ENCODE measurements at places on chromosomes 6 and 20.

DNA sequence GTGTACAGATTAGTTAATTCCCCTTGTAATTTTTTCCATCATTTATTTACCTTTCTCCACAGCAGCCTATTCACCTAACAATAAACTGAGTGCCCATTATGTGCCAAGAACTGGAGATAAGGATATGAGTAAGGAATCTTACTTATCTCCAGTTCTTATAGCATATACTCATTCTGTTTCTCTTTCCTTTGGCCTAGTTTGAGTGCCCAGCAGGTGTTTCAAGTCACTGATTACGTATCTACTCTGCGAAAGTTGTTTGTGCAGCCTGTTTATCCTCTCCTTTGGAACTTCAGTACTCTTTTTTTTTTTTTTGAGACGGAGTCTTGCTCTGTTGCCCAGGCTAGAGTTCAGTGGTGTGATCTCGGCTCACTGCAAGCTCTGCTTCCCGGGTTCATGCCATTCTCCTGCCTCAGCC lies 17.3 kb upstream of the POU5F1 start:
- DNase-seq = no peak

DNA sequence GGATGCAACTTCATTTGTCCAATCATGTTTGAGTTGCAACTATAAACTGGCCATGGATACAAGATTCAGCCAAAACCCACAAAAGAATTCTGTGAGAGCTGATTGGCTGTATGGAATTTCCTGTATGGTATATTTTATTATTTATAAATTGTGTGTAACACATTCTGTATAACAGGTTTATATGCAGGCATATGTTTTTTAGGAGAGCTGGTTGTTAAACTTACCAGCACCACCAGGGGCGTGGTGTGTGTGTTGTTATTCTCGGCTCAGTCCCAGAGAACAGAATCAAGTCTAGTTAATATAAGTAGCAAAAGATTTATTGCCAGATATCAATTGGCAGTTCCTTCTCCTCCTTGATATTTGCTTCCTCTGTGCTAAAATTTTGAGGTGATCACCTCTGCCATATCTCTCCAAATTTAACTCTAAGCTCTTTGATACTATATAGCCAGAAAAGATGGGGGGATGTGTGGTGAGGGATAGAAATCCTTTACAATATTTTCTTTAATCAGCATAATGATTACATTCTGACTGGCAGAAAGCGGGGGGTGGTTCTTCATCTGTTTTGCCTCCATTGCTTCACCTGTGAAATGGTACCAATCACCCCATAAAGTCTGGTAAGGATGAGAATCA lies 22.9 kb downstream of the CNBD2 start:
- peak; percentile 32 for DNase-seq

DNA sequence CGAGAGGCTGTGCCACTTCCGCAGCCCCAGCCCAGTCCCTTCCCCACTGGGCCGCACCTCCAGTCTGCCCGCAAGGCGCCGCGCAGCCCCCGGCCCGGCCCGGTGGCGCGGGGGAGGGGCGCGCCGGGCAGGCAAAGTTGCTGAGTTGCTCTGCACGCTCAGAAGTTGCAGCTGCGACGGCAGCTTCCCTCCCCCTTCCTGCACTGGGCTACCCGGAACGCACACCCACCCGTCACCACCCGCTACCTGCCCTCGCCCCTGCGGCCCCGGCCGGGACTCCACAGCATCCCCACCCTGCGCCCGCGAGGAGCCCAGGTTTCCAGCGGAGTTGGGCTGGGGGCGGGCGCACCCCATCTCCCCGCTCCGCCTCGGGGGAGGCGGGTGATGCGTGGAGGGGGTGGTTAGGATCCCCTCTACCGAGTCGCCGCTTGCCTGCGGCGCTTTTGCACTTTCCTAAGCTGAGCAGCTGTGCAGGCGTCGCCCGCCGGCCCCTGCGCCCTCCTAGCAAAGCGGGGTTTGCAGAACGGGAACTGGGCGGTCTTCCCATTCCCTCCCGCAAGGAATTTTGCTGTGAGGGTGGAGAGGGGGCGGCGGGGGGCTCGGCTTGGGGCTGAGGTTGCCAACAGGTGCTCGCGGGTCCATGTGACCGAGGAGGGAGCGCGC lies 55.9 kb upstream of the RREB1 start:
- DNase-seq = peak; percentile 19

DNA sequence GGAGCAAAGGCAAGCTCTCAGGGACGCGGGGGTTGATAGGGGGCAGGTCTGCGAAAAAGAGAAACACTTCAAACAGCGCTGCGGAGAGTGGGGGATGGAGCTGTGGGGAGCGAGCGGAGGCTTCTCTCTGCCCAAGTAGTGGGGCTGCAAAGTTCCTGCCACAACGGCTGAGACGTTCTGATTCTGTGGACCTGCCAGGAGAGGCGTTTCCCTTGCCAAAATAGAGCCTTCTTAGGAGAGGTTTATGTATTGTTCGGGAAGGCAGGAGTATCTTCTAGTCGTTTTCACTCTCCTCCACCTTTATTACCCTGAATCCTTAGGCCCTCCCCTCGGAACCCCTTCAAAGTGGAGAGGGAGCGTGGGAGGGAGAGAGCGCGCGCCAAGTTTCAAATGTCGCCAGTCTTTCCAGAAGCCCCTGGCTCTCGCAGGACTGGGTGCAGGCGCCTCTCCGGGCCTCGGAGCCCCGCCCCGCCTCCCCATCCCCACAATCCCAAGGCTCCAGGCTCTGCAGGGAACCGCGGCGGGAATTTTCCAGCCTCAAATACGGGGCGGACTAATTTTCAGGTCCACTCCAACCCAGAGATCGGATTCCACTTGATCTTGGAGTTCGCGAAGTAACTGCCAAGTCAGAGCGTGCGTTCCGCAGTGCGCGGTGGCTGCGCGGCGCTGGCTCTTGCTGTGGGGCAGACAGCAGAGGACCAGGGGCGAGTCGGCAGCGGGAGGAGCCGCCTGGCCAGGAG lies 10.0 kb upstream of the POU3F2 start:
- DNase-seq = no peak

- no peak for DNase-seq
Observed at GRCh38 chr20:1952737-1953530, 40.9 kb downstream of the PDYN start.

- peak; percentile 31 for DNase-seq
Observed at GRCh38 chr6:39819676-39820075, 27.5 kb downstream of the DAAM2 start.

DNA sequence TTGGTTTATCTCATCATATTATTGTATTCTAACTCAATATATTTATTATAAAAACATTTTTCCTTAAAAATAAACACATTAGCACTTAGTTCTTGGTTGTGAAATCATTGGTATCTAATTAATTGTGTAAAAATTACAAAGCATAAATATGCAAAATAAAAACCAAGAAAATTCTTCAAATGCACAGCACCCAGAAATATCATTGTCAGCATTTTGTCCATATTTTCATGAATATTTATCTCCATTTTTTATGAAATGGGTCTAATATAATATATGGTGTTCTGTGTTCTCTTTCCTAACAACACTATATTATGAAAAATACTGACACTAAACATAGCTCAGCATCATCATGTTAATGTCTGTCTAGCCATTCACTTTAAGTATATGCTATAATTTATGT lies 877.8 kb upstream of the MAP3K7 start:
- DNase-seq = no peak

GRCh38 chr6:163900570-163900969 lies 486.1 kb downstream of the QKI start:
- DNase-seq = peak; percentile 6

DNA sequence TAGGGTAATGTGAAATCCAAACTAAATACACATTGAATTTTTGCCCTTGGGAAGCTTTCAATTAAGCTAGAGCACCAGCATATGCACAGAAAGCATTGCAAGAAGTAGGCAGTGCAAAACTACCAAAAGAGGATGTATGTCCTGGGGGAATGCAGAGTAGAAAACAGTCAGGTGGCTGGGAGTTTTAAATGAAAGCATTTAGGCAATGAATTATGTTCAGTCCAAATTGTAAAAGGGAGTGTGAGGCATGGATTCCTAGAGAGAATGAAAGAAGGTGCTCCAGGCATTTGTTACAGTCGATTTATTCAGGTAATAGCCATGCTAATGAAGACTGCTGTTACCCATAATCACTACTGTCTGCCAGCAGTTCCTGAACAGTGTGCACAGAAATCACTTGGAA lies 604.1 kb upstream of the POU3F2 start:
- no peak for DNase-seq

DNA sequence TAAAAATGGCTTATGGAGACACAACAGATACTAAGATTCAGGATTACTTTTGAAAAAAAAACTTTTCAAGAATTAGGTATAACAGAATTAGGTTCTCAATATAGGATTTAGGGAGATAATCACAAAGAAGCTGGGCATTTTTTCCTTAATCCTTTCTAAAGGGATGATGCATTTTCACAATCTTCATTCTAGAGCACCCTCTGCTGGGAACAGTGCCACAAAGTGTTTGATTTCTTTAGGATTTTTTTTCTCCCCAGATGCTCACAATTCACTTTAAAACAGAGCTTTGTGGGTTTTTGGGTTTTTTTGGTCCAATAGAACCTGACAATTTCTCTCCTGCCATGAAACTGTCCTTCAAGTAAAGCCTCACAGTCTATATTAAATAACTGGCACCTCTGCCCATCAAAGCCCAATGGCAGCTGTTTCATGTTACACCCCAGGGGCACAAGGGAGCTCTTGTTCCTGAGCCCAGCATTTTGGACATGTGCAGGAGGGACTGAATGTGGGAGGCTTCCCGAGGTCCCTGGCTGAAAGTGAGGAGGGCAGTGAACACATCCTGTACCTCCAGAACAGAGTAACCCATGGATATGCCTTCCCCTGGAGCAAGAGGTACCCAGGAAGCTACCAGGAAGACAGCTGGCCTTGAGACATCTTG lies 39.7 kb downstream of the PREP start:
- DNase-seq = peak; percentile 59

DNA sequence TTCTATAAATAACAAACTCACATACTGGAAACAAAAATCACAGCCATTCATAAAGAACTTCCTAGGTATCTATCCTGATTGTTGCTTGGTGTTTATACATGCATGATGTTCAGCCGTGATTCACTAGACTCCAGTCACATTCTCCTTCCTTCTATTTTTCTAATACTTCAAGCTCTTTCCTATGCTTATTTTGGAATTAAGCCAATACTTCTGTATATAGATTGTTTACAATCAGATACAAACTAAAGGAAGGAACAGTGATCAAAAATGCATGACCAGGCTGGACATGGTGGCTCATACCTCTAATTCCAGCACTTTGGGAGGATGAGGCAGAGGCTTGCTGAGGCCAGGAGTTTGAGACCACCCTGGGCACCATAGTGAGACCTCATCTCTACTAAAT lies 377.5 kb upstream of the IRAK1BP1 start:
- DNase-seq = peak; percentile 8

All from fibroblast of mammary gland (primary cell).